ENCODE measurements at places on chromosomes 3 and 15.

- no peak for DNase-seq
Observed at GRCh38 chr3:196800742-196801434, 61.2 kb downstream of the PAK2 start.

- DNase-seq, result no peak
Observed at GRCh38 chr3:39870706-39871105, 61.3 kb downstream of the MYRIP start.

DNA sequence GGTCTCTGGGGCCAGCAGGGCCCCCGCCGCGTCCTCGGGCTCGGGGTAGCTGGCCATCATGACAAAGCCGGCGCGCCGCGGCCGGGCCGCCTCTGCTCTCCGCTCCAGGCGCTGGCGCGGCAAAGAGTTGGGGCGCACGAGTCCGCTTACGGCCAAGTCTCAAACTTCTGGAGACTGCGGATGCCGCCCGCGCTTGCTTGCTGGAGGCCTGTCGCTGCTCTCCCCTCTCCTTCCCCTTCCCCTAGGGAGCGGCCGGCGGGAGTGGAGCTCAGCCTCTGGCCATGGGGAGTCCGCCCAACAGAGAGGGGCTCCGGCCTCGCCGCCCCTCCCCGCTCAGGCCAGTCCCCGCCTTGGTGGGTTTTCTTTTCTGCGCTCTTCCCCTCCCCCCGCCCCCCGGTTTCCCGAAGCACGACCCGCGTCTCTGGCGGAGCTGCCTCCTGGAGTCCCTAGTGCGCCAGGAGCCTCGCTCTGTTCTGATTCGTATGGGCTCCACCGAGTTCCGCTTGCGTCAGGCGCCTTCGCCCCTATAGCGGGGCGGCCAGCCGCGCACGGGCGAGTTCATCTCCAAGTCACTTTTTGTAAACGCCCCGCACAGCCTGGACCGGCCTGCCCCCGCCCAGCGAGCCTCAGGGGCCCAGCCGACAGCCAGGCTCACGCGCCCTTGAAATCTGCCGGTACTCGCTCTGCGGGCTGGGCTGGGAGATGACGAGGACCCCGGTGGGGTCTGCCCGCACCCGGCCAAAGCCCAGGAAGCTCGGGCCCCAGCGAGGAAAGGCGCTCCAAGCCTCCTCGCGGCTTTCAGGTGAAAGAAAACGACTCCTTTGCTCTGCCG lies at the start of the genes FOXL2 and FOXL2NB:
Gene FOXL2, minus strand, starts transcription at position 475 of the 832 bp plus-strand sequence. Its CDS starts 415 bp downstream, at position 60.
Gene FOXL2NB, plus strand, starts transcription at position 555 of the 832 bp plus-strand sequence. Its CDS starts 148 bp downstream, at position 703.
- DNase-seq, result no peak

- no peak for DNase-seq
Observed at GRCh38 chr3:63429905-63430304, 151.8 kb downstream of the SYNPR start.

- DNase-seq, result no peak
Observed at GRCh38 chr15:89946681-89947299, 34.0 kb upstream of the ARPIN start.

- DNase-seq, result no peak
Observed at GRCh38 chr3:34972481-34972880, 666.8 kb upstream of the ARPP21 start.

- DNase-seq, result no peak
Observed at GRCh38 chr3:97269202-97269601, 454.8 kb downstream of the EPHA6 start.
